ENCODE measurements at places on chromosomes 7 and 10.

- no peak for DNase-seq
These were observed 186.8 kb downstream of the PARD3 start for GRCh38 chr10:34628174-34628796.

GRCh38 chr7:129690701-129691100, 79.2 kb downstream of the NRF1 start:
- DNase-seq: no peak

DNA sequence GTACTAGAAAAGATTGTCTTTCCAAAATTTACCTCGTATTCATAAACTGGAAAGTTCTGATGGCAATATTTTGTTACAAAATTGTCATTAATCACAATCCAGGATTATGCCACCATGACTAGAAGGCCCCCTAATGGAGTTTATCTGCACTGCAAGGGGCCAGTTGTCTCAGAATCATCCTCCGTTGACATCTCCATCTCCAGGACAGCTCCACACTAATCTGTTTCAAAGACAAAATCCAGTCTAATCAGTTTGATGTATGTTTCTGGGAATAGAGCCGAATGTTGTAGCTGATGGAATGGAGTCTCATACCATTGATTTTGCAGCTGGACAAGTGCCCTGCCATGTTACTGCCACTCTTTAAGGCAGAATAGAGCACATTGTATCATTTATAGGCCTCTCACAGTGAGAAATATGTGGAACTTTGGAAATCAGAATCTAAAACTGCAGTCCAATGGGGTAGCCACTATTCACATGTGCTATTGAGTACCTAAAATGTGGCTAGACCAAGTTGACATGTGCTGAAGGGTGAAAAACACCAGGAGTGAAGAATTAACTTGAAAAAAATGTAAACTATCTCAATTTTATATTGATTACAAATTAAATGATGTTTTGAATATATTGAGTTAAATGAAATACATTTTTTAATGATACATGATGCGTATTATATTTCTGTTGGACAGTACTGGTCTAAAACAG, 38.3 kb upstream of the TOMM7 start:
- no peak for DNase-seq

DNA sequence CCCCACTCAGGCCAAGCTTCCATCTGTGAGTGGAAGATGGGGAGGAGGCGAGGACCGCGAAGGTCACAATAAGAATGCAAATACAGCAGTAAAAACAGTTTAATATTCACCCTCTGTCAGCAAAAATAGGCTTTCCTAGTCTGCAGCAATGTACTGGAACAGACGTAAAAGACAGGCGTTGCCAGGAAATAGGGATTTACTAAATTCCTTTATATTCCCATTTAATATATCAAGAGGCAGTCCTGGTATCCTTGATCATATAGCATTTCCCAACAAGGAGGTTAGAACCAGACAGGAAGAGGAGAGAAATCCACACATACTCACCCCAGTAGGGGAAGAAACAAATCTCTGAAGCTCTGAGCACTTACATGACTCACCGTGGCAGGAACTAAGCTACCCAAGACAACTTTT, 1054.9 kb upstream of the C7orf33 start:
- DNase-seq: no peak

DNA sequence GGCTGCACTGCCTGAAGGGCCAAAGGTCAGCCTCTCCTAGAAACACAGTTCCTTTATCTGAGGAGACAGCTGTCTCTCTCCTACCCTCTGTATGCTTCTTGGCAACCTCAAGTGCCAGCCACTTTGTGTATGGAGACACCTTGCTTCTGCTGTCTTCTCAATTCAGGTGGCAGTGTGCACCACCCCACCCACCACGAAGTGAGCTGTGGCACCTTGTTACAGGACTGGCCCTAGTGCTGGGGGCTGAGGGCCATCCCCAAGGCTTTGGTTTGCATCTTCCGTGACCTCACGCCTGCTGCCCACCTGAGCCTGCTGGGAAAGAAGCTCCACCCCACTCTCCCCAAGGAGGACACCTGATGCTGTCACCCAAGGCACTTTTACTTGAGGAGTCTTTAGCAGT, 47.1 kb upstream of the LRRC4 start:
- no peak for DNase-seq

DNA sequence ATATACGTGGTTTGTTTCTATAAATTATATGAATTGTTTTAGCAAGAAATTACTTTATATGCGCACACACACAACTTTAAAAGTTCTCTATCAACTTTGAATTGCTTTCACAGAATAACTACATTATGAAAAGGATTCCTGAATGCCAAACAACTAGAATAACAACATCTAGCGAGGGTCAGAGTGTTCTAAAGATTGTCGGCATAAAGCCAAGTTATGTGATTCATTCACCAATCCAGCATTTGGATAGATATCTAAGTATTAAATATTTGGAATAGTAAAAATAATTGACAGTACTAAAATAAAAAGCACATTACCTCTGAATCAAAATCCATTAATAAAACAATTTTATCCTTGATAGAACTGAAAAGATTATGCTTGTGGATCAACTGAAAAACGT, 125.3 kb upstream of the AMPH start:
- no peak for DNase-seq

DNA sequence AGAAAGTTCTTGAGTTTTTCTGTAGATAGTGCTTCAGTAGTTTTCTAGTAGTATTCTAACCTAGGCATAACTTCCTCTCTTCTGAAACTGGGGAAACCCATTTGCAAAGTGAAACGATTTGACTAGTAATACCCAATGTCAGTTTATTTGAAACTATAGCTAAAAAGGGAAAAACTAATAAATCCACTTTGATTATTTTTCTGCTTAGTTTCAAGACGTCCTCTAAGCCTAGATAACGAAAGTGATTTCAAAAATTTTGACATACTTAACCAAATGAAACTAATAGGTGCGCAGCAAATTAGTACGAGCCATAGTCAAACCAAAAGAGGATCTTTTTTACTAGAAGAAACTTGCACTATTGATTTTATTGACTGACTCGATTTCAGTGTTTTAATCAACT, 9.8 kb upstream of the SP8 start:
- DNase-seq: no peak

DNA sequence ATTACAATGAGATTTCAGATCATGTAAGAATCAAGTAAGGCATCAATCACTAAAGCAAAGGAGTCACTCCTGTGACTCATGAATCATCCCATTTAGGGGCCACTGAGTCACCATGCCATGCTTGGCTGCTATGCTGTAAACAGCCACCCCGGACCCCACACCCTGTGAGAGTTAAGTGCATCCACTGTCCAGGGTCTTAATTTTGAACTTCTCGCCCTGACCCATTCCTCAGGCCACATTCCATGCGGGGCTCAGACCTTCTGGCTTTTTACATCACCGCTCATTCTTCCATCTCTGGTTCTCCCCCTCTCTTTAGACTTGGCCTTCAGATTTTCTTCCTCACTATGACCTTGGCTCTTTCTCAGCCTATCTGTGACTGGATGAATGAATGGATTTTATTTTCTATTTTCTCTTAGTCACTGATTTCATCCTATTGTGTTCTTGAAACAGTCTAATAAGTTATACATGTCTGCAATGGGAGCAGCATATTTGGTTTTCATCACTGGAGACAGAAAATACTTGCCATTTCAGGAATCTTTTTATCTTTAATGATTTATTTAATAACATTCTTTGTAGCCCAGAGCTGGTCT, 239.6 kb downstream of the SKIDA1 start:
- DNase-seq: no peak

GRCh38 chr7:95011146-95011928, 103.9 kb downstream of the PPP1R9A start:
- no peak for DNase-seq

DNA sequence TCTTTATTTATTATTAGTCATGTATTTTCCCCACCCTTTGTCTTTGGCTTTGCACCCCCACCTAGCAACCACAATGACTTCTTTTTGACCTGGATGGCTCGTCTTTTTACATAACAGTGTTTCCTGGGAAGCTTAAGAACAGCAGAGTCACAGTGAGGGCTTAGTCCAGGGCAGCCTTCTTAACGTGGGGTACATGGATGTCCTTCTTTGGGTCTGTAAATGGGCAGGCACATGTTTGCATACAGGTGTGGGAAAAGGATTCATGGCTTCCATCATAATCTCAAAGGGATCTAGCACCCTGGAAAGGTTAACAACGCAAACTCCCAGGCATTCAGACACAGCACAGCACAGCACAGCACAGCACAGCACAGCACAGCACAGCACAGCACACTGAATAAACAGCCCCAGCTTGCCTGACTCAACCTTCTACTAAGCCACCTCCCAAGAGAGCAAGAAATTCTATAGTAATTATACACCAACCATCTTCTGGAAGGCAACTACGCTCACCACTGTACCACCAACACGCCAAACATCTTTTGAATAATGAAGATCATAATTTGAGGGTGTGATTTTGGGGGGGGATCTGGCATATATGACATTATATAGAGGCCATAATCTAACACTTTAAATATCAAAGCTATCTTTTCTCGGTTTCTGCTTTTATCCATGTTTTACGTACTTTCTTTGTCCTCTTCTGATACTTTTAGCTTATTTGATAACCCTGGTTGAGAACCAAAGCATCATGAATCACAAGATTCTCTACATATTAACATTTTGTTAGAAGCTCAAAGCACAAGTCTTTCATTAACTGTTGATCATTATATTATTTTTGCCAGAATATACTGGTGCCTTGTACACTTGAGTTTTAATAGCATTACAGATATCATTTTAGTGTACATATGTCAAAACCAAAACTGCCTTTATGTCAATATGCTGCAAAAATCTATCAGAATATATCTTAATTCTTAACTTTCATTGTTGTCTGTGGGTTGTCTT, 177.2 kb upstream of the KLF14 start:
- no peak for DNase-seq

- DNase-seq: no peak
These were observed 80.1 kb upstream of the ATP6V0A4 start for GRCh38 chr7:138878051-138878450.

GRCh38 chr10:44627591-44628354, 242.9 kb upstream of the CXCL12 start:
- no peak for DNase-seq

- DNase-seq: no peak
These were observed 7.7 kb downstream of the USP6NL start for GRCh38 chr10:11603741-11604140.

DNA sequence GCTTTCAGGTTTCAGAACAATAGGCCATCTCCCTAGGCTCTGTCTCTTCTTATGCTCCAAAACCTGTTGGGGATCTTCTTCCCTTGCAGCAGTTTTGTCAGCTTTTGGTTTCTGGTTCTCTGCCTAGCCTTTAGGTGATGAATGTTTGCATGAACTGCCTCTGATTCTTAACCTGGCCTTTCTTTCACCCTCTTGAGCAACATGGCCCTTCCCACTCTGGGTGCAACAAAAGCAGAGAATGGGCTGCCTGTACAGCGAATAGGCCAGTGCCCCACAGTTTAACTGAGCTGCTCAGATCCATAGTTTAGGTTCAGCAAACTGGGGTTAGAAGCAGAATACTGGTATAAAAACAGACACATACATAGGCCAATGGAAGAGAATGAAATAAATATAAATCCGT, 18.1 kb upstream of the NUP205 start:
- no peak for DNase-seq

- DNase-seq: no peak
These were observed 107.5 kb downstream of the NPTX2 start for GRCh38 chr7:98724591-98724990.

- no peak for DNase-seq
These were observed 959 bp upstream of the ATRNL1 start for GRCh38 chr10:115092258-115092554.
